Natural killer cell treated with Interleukin-12 subunit alpha and Interleukin-12 subunit beta and Interleukin-15 and Interleukin-18, amount 100 ng/mL, for 72 hours (primary cell): ENCODE measurements at places on chromosomes 13 and 19.

GRCh38 chr19:18894254-18895037, 1.5 kb downstream of the CERS1 start:
- no peak for DNase-seq

DNA sequence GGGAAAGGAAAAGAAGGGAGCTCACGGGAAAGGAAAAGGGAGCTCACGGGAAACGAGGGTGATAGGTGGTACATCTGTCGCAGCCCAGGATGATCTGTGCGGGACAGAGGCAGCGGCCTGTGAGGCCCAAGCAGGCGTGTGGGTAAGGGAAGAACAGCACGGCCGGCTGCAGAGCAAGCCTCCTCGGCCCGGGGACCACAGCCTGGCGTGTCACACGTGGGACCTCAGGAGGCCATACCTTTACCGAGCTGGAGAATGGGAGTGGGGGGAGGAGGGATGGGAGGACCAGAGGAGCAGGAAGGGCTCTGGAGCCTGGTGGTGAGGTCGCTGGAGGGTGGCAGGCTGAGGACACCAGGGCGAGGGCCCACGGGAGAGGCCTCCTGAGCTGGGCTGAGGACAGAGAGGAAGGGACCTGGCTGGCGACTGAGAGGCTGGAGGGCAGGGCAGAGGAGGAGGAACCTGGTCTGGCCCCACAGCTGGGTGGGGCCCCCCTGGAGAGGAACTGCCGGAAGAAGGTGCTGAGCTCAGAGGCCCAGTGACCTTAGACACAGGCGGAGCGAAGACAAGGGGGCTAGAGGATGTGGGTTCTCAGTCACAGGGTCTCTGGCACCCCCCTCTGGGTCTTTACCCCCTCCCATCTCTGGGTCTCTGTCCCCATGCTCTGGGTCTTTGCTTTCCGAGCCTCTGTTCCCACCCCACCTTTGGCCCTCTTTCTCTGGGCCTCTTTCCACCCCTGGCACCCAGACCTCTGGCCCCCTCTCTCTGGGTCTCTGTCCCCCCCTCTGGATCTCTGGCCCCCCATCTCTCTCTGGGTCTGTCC, 2.9 kb upstream of the FTL start:
- DNase-seq, result peak; percentile 83

DNA sequence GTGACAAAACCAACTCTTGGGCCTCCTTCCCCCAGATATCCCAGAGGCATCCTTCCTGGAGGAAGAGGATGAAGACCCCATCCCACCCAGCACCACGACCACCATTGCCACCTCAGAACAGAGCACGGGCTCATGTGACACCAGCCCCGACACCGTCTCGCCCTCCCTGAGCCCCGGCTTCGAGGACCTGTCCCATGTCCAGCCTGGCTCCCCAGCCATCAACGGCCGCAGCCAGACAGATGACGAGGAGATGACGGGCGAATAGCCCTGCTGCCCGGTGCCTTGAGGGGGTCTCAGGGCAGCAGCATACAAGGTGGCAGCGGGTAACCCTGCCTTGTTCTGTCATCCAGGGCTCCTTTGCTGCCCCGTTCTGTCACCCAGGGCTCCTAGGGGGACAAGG, 3.3 kb upstream of the UBA52 start:
- DNase-seq, result no peak

- DNase-seq, result no peak
Observed at GRCh38 chr13:20426766-20427448, 98.8 kb downstream of the CRYL1 start.

DNA sequence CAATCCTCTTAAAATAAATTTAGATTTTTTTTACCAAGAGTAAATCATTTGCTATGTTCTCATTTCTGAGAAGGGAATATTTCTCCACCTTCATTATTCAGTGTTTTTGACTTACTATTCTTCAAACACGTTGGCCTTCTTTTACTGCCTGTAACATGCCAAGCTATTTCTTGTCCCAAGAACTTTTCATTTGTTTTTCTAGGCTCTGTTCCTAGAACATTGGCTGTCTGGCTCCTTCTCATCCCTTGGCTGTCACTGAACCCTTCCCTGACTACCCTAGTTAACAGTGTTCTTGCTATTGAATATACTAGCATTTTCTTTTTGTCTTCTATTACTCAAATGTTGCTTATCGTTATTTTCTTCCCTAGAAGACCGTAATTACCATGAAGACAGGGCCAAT, 248.1 kb downstream of the ITGBL1 start:
- no peak for DNase-seq

GRCh38 chr19:37361994-37362393, 8.9 kb upstream of the ZNF527 start:
- no peak for DNase-seq

GRCh38 chr13:111420113-111420876, 99.9 kb downstream of the TEX29 start:
- no peak for DNase-seq

- DNase-seq, result no peak
Observed at GRCh38 chr19:10639836-10640235, 14.3 kb upstream of the ILF3 start.

- DNase-seq, result no peak
Observed at GRCh38 chr13:63910511-63910910, 2494.9 kb upstream of the PCDH20 start.
